Brain pericyte (primary cell): ENCODE measurements at places on chromosomes 5 and 9.

DNA sequence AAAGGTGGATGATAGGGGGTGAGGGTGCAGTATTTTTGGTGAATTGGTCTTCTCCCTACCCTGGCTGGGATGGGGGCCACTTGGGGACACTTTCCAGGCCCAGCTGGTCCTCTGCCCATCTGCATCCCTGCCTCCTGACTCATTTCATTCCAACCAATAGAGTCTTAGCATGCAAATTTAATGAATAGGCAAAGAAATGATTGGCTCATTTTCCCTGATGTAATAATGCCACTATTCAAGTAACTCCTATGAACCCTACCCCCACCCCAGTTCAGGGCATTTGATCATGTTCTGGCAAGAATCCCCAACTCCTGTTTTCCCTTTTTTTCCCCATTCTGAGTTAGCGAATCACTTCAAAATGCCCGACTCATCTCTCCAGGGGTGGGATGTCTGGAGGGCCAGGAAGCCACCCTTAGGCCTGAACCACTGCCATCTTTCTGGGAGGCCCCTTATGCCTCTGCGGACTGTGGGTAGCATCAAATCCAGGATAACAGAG is 56.7 kb downstream of the PCDH1 start:
- DNase-seq, result no peak

- DNase-seq, result no peak
Observed at GRCh38 chr5:62719061-62719720, 140.6 kb downstream of the LRRC70 start.

DNA sequence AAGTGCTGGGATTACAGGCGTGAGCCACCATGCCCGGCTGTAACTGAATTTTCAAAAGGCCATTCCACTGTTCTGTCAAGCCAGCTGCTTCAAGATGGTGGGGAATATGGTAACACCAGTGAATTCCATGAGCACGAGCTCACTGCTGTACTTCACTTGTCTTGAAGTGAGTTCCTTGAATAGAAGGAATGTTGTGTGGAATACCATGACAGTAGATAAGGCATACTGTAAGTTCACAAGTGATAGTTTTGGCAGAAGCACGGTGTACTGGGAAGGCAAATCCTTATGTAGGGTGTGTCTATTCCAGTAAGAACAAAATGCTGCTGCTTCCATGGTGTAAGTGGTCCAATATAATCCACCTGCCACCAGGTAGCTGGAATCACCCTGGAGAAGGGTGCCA is 6.6 kb upstream of the PRXL2C start:
- DNase-seq, result no peak

DNA sequence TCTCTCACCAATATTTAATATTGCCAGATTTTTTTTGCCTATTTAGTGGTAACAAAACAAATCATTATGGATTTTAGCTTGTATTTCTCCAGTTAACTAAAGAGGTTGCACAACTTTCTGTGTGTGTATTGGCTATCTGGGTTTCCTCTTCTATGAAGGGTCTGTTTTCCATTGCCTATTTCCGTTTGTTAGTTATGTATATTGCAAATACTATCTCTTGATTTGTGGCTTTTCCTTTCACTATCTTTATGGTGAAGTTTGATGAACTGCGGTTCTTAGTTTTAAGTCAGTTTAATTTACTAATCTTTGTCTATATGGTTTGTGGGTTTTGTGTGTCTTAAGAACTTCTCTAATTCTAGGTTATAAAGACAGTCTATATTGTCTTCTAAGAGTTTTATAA is 136.3 kb downstream of the CEP120 start:
- DNase-seq, result no peak

- DNase-seq, result no peak
Observed at GRCh38 chr9:33919276-33919897, 102.4 kb downstream of the UBE2R2 start.

DNA sequence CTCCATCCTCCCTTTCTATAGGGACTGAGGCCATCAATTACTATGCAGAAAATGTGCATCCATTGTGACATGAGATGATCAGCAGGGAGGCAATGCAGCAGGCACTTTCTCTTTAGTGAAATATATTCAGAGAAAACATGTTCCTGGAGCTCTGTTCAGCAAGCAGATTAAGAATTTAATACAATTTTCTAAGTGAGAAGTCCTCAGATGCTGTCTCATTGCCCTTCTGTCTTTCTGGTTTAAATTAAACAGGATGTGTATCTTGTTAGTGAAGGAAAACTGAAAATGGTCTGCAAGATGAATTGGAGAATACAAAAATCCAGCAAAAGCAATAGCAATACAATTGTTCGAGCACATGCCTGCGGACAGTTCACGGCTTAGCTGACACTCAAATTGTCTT is 445.8 kb upstream of the RIOK2 start:
- no peak for DNase-seq

GRCh38 chr9:114500697-114501292 is 4.5 kb downstream of the WHRN start:
- no peak for DNase-seq

GRCh38 chr5:32223972-32224609 is 50.0 kb upstream of the GOLPH3 start:
- DNase-seq, result no peak

DNA sequence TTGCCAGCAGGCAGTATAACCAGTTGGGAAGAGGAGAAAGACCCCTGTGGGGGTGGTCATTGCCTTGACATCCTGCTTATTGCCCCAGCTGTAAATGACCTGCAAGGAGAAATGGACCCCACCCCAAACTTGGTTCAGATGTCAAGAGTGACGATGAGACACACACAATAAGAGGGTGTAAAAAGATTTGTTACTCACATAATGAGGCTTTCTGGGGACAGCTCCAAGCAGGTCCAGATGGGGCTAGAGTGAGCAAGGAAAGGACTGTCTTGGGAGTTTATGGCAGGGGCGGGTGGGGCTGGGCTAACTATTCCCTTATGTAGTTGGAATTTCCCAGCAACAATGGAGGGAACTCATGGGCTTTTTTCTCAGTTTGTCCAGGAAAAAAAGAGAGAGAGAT is 24.1 kb downstream of the ZNF484 start:
- DNase-seq, result no peak

DNA sequence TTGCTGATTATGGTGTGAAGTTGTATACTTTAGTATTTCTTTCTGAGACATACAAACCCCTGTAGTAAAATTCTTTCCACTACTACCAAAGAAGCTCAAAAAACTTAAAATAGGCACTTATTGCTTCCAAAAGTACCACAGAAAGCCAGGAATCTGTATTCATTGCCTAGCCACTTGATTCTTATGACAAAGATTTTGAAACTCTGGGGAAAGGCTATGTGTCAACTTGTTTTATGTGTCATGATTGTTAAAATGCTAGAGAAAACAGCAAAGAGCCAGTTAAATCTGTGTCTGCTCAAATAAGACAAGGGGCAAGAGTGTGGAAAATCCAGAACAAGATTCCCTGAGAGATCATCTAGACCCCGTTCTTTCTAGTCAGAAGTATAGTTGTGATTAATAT is 6.0 kb downstream of the KIF2A start:
- DNase-seq, result no peak

DNA sequence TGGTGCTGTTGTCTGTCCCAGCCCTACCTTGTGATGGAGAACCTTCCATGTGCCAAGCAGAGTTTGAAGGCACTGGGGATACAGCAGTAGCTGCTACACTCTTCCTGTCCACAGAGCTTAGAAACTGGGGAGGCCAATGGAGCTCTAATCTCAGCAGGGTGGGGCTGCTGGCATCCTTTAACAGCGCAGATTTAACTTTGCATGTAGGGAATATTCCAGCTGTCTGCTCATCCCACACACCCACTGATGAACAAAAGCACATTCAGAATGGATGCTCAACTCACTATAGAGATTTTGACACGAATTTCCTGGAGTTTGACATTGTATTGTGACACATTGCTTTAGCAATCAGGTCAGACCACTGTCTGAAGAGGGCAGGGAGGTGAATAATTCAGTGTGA is 49.0 kb downstream of the TMEM215 start:
- DNase-seq, result no peak

DNA sequence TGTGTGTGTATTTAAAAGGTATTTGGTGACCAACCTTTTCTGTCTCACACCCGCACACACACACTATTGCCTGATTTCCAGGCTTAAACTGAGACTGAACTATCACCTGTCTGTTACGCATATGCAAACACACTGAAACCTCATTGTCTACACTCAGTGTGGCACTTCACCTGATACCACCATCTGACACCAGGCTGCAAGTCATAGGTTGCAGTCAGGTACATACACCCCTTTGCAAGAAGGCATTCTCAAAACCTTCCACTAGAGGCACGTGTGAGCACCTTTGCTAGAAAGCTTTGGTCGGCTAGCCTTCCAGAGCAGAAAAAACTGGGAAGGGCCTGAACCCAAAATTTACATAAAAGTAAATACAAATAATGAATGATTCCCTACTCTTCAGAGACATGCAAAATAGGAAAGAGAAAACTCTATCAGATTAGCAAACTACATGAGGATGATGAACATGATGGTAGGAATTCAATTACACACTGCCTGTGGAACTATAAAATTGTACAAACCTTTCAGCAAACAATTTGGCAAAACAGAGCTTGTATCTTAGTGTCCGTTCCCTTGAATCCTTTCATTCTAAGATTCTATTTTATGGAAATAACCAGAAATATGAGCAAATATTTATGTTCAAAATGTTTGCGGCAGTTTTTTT is 5.9 kb upstream of the FOXD1 start:
- DNase-seq, result no peak

GRCh38 chr9:370086-370485 is 155.4 kb downstream of the DOCK8 start:
- no peak for DNase-seq

DNA sequence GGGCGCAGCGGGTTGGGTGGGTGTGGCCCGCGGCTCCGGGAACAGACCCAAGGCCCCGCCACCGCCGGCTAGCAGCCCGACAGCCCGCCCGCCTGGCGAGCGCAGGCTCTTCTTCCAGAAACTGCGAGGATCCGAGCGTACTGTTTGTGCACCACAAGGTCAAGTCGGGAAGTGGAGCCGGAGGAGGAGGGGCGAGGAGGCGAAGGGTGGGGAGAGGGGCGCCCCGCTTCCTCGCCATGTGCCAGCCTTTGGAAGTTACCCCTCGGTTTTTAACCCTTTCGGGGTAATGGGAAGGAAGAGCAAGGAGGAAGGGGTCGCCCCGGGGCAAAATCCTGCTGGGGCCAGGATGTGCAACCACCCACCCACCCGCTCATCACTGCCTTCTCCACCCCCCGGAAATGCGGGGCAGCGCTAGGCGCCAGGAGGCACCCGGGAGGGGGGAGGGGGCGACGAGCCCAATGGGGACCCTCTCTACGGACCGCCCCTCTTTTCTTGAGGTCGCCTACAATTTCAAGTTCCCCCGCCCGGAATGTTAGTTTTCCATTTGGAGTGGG is 1.1 kb upstream of the JADE2 start:
- no peak for DNase-seq

- DNase-seq, result no peak
Observed at GRCh38 chr9:125375820-125376219, 114.2 kb downstream of the GAPVD1 start.

- DNase-seq, result no peak
Observed at GRCh38 chr5:66326276-66326675, 182.2 kb downstream of the SREK1 start.

DNA sequence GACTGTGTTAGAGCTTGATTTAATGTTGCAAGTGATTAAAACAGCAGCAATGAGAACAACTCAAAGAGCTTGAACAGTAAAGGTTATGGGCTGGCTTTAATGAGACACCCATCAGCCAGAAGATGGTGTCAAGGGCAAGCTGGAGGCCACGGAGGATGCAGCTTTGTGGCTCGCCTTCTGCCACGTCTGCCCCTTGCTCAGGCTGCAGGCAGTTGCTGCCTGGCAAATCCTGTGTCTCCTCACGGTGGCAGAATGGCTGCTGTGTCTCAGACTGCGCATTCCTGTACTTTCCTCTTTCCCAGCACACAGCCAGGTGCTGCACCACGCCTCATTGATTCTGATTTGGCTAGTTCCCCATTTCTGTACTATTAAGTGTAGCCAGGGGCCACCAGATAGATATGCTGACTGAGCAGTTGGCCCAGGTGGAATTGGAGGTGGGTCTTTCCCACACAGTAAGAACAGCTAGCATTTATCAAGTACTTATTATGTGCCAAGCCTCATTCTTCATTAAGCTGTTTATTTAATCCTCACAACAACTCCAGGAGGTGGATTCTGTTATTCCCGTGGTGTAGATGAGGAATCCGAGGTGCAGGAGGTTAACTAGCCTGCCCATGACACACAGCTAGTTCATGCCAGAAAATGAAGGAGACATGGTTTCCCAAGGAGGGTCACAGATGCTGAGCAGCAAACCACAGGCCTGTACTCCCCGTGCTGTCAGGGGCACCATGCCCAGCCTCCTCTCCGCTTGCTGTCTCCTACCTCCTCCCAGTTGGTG is 3.5 kb downstream of the NXNL2 start:
- no peak for DNase-seq

- no peak for DNase-seq
Observed at GRCh38 chr5:140868721-140869554, at the start of gene PCDHA11. TSS of gene PCDHA11 (plus strand) at chr5:140868957. CDS start at chr5:140869104, 147 bp downstream.

DNA sequence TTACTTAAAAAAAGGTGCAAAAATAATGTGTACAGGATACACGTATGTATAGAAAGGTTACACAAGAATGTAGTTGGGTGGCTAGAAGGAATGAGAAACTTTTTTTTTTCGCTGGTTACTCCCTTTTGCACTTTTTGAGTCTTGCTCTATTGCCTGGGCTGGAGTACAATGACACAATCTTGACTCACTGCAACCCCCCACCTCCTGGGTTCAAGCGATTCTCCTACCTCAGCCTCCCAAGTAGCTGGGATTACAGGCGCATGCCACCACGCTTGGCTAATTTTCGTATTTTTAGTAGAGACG is 15.8 kb downstream of the FBXW11 start:
- DNase-seq, result no peak

GRCh38 chr5:179780362-179780761 is 13.4 kb upstream of the LTC4S start:
- DNase-seq, result no peak

- DNase-seq, result no peak
Observed at GRCh38 chr9:83429229-83429628, 109.0 kb downstream of the FRMD3 start.

- DNase-seq, result no peak
Observed at GRCh38 chr5:123204251-123204650, 115.2 kb downstream of the PRDM6 start.

- no peak for DNase-seq
Observed at GRCh38 chr5:53962306-53962705, 348.1 kb downstream of the ARL15 start.

DNA sequence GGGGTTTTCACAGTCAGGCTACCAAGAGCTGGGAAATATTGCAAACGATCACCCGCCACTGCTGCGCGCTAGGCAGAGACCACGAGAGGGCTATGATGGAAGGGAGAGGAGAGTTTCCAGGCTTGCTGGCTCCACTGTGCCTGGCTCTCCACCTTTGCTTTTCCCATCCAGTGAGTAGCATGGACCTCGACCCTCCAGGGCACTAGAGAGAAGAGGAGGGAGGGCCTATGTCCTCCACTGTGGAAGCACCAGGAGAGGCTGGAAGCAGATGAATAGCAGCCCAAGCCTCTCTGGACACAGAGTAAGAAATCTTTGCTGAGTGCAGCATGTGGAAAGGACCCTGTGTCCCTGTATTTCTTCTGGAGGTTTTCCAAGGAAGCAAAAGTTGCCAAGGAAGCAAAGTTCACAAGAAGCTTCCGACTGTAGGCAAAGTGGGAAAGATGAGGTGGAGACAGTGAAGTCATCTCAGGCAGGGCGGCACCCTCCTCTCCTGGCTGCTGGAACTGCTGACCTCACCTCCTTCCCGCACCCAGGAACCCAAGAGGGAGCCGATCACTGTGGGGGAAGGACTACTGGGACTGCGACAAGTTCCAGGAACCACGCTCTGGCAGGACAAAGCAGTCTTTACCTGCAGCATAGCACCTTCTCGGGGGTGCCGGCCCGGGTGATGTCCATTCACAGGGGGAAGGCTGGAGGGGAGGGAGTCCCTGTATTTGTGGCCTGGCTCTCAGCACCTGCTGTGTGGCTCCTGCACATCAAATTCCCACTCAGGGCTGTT is 79.6 kb downstream of the CSNK1A1 start:
- no peak for DNase-seq
